Hematopoietic multipotent progenitor cell treated with erythropoietin and hydrocortisone succinate and interleukin-3 and kit ligand, for 4 days (in vitro differentiated cells): ENCODE measurements at places on chromosomes 13 and 19.

- DNase-seq = no peak
Observed at GRCh38 chr19:17948931-17949930, 16.4 kb downstream of the CCDC124 start.

- DNase-seq = no peak
Observed at GRCh38 chr19:29106346-29106885, 106.5 kb downstream of the UQCRFS1 start.

DNA sequence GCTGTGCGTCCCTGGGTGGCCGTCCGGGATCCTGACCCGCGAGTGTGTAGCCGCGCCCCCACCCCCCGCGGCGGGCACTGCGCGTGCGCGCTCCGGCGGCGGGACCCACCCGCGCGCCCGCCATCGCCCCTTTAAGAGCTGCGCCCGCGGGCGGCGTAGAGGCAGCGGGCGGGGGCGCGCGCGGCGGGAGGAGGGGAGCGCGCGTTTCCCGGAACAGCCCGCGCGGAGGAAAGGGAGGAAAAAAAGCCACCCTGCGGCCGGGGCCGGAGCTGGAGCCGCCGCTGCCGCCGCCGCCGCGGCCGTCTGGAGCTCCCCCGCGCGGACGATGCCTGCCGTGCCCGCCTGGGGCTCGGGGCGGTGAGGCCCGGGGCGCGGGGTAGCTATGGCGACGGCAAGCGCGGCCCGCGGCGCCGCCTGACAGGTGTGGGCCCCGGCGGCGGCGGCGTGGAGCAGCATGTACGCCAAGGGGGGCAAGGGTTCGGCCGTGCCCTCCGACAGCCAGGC is at the start of gene SSBP4:
Gene SSBP4 (plus strand): TSS at position 204 of the 504 bp plus-strand sequence. CDS start 251 bp downstream, at position 455.
- peak; percentile 92 for DNase-seq

- DNase-seq = no peak
Observed at GRCh38 chr13:100581504-100581903, 7.1 kb downstream of the GGACT start.

DNA sequence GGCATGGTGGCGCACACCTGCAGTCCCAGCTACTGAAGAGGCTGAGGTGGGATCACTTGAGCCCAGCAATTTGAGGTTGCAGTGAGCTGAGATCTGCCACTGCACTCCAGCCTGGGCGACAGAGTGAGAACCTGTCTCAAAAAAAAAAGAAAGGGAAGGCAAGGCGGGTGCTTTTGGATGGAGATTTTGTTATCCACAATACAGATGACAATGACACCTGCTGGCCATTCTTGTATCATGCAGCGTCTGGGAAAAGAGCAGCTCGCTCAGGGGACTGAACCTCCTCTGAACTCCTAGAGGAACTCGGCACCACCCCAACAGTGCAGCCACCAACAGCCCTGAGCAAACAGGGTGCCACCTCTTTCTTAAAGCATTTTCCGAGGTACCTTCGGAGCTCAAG is 22.8 kb downstream of the HAUS8 start:
- peak; percentile 66 for DNase-seq

- peak; percentile 82 for DNase-seq
Observed at GRCh38 chr19:47713046-47714021, at the start of gene EHD2. Gene EHD2 (plus strand): TSS chr19:47713422. CDS start chr19:47716613, 3,191 bp downstream.

DNA sequence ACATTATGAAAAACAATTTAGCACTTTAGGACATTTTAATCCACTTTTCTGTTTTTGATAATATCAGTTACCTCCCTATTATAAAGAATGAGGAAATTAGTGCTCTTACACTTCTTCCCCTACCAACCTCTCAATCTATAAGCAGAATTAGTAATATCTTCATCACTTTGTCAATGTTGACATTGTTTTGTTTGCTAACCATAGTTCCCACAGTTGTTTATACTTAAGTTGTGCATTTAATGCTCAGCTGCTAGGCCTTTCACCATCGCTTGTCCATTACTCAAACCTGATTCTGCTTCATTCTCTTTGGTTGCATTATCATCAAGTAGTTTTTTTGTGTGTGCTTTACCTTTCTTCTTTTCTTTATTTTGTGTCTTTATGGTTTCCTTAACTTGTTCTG is 132.1 kb downstream of the CDK8 start:
- no peak for DNase-seq

DNA sequence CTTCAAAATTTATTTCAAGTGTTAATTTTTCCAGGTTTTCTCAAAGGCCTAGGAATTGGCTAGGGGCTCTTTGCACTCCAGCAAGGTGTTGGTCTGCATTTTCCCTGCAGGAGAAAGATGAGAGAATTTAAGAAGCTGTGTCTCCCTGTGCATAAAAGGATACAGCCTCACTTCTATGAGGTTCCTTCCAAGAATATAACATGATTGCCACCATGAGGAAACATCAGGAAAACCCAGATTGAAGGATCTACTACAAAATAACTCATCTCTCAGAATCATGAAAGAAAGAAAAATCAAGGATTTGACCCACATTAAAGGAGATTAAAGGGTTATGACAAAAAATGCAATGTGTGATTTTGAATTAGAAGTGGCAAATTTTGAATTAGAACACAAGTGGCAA is 69.9 kb downstream of the RUBCNL start:
- DNase-seq = peak; percentile 35

- no peak for DNase-seq
Observed at GRCh38 chr13:26614721-26615120, 57.2 kb downstream of the WASF3 start.
